Natural killer cell treated with Interleukin-12 subunit alpha and Interleukin-12 subunit beta and Interleukin-15 and Interleukin-18, amount 100 ng/mL, for 72 hours (primary cell): ENCODE measurements at places on chromosomes 6 and 20.

DNA sequence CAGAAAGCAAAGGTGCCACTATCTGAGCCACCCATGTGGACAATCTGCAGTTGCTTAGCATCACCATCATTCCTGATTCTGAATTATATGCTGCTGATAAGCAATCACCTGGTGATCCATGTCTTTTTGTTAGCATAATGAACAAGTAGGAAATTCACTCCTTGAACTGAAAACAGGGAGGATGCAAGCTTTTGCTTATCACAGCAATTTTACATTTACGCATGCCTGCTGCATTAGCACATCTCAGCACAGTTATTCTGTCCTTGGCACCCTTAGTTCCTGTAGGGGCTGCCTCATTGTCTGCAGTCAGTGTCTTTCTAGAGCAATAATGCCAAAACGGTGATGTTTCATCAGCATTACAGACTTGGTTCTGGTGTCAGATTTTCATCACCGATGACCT lies 162.6 kb downstream of the KIF16B start:
- no peak for DNase-seq

DNA sequence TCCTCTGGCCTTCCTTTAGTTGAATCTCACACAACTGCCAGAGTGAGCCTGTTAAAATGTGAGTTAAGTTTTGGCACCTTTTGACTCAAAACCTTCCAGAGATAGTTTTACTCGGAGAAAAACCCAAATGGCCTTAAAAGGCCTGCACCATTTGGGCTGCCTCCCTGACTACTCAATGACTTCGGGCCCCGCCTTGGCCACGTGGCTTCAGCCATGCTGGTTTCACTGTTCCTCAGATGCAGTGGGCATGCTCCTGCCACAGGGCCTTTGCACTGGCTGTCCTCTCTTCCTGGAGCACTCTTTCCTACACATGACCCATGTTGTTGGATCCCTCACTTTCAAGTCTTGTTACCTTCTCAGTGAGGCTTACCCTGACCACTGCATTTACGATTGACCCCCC lies 18.3 kb downstream of the VEGFA start:
- no peak for DNase-seq

DNA sequence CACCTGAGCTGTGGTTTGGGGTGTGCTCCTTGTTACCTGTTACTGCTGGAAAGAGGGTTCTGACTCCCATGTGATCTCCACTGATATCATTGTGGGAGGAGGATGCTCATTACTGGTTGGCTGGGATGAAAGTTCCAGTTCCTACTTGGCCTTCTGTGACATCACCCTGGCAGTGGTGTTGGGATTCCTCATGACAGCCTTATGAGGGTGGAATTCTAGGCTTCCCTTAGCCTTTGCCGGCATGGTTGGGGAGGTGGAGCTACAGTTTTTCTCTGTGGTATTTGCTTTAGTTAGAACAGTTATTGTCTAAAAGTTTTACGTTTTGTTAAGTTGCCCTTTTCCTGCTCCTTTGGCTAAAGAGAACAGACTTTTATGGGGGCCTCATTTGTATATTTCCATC lies 112.1 kb downstream of the AFG1L start:
- no peak for DNase-seq

GRCh38 chr6:112123982-112124381 lies 36.6 kb downstream of the FAM229B start:
- no peak for DNase-seq

DNA sequence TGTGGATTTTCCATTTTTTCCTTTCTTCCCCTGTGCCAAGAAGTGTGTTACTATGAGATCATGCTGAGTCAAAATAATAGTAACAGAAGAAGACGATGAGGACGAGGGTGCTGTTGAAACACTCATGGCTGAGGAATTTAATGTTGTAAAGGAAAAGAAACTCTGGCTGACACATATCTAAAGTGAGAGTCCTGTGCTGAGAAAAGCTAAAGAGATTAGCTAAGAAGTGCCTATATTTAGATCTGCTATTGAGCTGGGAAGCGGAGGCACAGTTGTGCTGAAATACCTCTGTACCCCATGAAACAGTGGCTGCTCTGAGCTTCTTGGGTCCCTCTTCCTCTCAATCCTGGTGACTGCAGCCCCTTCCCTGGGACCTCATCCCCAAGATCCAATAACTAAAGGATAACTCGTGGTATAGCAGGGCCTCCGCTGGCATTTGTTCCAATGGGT lies 1.1 kb upstream of the SYTL3 start:
- peak; percentile 69 for DNase-seq

- DNase-seq, result no peak
Observed at GRCh38 chr20:48717680-48718223, 110.0 kb downstream of the PREX1 start.

- no peak for DNase-seq
Observed at GRCh38 chr6:99132026-99132635, 184.4 kb upstream of the FBXL4 start.

DNA sequence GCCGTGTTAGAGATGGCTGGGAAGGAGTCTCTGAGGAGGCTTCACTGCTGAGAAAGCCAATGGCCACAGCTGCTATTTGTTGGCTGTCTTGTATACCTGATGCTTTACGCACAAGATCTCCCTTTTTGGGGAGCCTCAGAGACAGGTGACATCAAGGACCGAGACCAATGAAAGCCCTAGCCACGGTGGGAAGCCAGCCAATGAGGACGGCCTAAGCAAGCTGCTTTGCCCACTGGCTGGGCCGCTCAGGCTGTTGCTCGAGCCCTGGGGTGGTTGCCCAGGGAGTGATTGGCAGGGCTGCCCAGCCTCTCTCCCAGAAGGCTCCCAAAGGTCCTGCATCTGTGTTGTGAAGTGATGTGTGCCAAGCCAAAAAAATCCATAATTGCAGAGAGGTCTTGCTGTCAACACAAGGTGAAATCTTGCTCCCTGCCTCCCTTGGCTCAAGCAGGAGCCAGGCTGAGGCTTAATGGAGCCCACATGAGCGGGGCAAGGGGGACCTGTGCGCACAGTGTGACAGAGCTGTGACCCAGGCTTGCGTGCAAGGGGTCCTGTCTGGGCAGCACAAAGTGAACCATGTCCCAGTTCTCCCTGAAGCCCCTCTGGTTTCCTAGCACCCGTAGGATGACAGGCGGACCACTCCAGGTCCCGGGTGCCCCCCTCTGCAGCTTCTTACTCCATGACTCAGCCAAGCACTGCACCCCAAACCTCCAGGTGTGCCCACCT lies 4.3 kb downstream of the MMP24OS start:
- no peak for DNase-seq

- no peak for DNase-seq
Observed at GRCh38 chr6:42451333-42452170, at the start of gene TRERF1. TRERF1 (minus strand) TSS chr6:42451926; CDS start chr6:42269590, 182,336 bp downstream.

- no peak for DNase-seq
Observed at GRCh38 chr20:46414608-46415007, 8.2 kb upstream of the ELMO2 start.

DNA sequence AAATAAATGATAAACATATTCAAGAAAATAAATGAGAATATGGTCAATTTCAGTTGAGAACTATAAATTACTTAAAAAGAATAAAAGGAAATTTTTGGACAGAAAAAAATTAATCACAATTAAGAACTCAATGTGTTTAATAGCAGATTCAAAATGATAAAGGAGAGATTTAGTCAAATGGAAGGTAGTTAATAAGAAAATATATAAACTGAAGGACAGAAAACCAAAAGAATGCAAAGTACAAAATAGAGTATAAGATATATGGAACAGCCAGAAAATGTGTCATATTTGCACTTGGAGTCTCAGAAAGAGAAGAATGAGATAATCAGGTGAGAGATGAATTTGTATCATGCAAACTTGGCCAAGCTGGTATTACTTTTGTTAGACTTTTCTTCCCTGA lies 201.8 kb upstream of the ARID1B start:
- no peak for DNase-seq

- no peak for DNase-seq
Observed at GRCh38 chr6:144678844-144679243, 393.7 kb downstream of the UTRN start.

GRCh38 chr6:28586324-28586723 lies 60.6 kb downstream of the GPX5 start:
- DNase-seq, result no peak

GRCh38 chr6:87763901-87764300 lies 61.9 kb upstream of the AKIRIN2 start:
- DNase-seq, result no peak

DNA sequence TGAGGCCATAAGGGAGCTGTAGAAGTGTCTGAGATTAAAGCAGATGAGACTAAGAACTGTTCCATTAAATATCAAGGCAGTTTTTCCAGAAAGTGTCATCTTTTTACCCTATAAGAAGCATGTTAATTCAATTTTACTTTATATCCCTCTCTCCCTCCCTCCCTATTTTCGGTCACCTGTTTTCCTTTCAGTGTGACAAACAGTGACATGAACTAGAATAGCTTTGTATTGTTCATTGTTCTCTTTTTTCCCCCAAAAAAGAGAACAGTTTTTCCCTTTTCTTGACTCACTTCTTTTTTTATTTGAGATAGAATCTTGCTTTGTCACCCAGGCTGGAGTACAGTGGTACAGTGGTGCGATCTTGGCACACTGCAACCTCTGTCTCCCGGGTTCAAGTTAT lies 269.3 kb downstream of the ZFAND3 start:
- no peak for DNase-seq

- DNase-seq, result no peak
Observed at GRCh38 chr20:19252451-19253120, 40.1 kb downstream of the SLC24A3 start.

DNA sequence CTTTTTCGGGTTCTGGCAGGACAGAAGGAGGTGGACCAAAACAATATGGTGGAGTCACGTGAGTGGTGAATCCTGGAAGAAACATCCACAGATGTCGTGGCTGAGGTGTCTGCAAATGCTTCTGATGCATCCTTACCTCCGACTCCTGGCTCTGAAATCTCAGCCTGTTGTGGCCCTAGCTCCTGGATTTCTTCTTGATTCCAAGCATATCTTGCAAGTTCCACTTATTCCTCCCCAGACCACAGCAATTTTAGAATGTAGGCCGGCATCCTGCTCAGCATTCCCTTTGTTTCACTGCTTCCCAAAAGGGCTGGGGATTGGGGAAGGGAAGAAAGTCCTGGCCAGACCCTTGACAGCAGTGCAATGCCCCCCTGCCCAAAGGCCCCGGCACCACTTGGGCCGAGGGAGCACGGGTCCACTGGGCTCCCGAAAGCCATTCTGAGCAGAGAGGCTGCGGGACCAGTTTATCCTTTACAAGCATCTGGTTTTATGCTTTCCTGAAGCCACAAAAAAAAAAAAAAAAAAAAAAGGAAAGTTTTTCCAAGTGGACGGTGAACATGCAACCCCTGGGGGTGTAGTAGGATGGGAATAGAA lies 200.9 kb upstream of the RNF24 start:
- no peak for DNase-seq

- DNase-seq, result no peak
Observed at GRCh38 chr20:7463290-7463689, 477.0 kb downstream of the HAO1 start.

GRCh38 chr6:138521790-138522189 lies 22.5 kb upstream of the NHSL1 start:
- DNase-seq, result no peak

DNA sequence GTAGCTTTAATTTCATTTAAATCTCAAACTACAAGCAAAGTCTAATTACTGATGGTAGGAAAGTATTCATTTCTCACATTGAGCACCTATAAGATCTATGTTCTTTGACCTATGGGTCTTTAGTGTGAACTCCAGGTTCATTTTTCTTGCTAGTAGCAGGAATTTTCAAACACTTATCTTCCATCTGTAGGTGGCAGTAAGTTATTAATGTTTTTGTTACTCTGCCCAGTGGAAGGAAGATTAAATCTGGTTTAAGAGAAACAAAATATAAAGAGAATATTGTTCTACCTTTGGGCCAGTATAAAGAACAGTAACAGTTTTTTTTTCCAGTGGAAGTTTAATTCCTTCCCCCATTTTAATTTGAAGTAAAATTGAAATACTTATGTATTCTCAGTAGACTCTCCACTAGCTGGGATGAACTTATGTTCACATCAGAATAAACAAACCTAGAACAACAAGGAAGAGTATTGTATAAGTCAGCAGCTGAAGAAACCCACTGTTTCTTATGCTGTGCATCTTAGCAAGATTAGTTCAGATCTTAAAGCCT lies 328.2 kb downstream of the PHF3 start:
- no peak for DNase-seq

GRCh38 chr6:150994026-150994425 lies 128.5 kb downstream of the MTHFD1L start:
- no peak for DNase-seq

DNA sequence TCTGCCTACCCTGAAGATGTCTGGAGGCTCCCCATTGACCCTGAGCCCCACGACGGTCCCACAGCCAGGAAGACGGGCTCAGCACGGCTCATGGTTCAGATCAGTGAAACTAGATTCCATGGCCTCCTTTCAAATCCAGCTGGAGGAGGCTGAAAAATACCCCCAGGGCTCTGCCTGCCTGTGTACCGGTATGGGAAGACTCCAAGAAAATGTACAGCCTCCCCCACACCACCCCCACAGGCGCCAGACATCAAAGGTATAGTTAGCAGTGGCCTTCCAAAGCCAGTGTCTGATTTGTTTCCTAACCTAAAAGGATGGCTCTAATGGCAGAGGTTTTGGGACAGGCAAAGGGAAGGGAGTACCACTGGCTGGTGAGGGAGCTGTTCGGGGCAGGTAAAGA lies 86.2 kb upstream of the SNAP25 start:
- DNase-seq, result no peak

DNA sequence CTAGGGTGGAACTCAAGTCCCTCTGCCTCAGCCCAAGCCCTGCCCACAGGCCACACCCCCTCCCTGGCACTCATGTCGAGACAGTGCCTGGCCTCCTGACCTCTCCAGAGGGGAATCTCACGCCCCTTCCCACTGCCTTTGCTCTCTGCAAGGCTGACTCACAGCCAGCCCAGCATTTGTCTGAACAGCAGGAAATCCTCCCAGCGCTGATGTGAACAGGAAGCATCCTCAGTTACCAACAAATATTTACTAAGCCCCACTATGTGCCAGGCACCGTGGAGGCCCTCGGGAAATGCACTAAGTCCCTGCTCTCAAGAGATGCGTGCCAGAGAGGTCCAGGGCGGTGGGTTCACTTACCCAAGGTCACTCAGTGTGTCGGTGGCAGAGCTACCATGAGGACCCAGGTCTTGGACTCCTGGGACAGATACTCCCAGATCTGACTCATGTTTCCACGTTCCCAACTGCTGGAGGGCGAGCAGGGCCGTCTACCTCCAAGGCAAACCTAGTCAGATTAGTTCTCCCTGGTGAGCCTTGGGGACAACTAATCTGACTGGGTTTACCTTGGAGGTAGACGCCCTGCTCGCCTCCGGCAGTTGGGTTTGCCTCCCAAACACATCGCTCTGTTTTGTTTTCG lies 7.8 kb downstream of the ADA start:
- peak; percentile 70 for DNase-seq

DNA sequence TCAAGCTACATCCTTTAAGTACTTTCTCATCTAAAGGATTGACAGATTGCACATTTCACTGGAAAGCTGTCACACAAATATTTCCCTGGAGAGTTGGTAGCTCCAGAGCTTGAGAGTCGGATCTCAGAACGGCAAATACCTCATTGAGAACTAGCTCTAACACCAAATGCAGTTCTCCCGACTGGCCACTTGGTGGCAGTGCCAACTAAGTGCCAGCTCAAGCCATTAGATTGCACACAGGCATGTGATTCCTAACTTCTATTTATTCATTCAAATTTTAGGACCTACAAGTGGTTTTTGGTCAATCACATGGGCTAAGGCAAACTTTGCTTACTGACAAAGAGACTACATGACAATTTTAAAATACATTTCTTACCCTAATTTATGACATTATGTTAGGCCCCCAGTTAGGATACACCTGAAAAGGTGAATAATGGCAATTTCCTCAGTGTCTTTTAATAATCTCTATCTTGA lies 7.9 kb upstream of the MCHR2 start:
- DNase-seq, result peak; percentile 65
